ENCODE measurements at places on chromosomes 4 and X.

GRCh38 chr4:111992351-111993168, 152.7 kb upstream of the FAM241A start:
- H3K4me3 ChIP-seq = no peak overlapping the region
- H3K27me3 ChIP-seq = no peaks in the 10 kb centered on the region
- DNase-seq = no peak
- no peaks in the 10 kb centered on the region for H3K36me3 ChIP-seq
- no peak overlapping the region for H3K27ac ChIP-seq

- DNase-seq = peak; percentile 11
- no peaks in the 10 kb centered on the region for H3K36me3 ChIP-seq
- no peak overlapping the region for H3K27ac ChIP-seq
- no peaks in the 10 kb centered on the region for H3K4me1 ChIP-seq
- no peak overlapping the region for H3K4me3 ChIP-seq
These were observed 620.0 kb downstream of the BCOR start for GRCh38 chrX:39477762-39478120.

DNA sequence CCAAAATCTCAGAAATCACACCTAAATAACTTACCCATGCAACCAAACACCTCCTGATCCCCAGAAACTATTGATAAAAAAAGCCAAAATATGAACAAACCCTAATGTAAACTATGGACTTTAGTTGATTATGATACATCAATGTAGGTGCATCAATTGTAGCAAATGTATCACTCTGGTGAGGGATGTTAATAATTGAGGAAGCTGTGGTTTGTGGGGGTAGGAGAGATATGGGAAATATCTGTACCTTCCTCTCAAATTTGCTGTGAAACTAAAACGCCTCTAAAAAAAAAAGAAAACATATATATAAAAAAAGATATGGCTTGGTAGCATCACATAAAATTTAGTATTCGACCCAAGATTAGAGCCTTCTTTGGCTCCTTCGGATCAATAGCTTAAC, 144.3 kb upstream of the CPEB2 start:
- H3K36me3 ChIP-seq = no peaks in the 10 kb centered on the region
- H3K27me3 ChIP-seq = no peaks in the 10 kb centered on the region
- H3K4me3 ChIP-seq = no peak overlapping the region
- DNase-seq = no peak

DNA sequence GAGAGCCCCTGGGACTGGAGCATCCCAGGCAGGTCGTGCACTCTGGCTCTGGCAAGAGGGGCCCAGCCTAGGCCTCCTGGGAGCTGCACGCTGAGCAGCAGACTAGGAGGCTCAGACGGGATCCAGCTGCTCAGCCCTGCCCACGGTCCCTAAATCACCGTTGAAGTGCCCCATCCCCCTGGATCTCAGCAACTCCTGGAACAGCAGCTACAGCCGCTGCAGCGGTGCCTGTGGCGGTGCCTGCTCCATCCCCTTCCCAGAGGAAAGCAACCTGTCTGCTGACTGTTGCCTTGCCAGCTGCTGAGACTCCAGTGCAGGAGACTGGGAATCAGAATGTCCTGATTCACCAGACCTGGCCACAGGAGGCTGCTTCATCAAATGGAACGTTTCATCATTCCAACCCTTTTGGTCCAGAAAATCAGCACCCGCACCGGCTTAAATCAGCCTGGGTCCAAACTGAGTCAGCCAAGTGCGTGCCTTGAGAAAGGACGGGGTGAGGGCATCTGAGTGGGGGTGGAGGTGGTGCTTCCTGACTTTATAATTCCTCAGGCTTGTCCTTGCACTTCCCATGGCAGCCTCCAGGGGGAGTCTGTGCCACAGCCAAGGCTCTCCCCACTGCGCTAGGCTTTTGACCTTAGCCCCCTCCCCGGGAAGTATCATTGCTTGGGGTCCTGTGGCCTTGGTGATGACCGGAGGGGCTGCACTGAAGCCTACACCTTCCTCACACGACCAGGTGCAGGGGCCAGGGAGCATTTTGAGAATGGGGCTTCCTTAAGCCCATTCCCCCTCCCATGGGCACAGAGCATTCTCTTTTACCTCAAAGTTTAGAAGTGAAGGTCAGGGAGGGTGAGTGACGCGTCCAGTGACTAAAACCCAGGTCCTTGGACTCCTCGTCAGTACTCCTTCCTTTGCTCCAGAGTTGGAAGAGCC, 6.5 kb downstream of the ZNF185 start:
- peaks cover 27% of the 10 kb centered on the region for H3K27me3 ChIP-seq
- H3K27ac ChIP-seq = no peak overlapping the region
- peak; percentile 22 for DNase-seq
- no peaks in the 10 kb centered on the region for H3K36me3 ChIP-seq
- H3K4me1 ChIP-seq = peaks cover 7% of the 10 kb centered on the region

GRCh38 chr4:41683326-41683725, 65.2 kb downstream of the PHOX2B start:
- DNase-seq = no peak
- H3K27ac ChIP-seq = no peak overlapping the region
- no peaks in the 10 kb centered on the region for H3K27me3 ChIP-seq
- H3K36me3 ChIP-seq = no peaks in the 10 kb centered on the region
- H3K4me1 ChIP-seq = no peaks in the 10 kb centered on the region

- no peaks in the 10 kb centered on the region for H3K36me3 ChIP-seq
- no peak overlapping the region for H3K4me3 ChIP-seq
- no peaks in the 10 kb centered on the region for H3K27me3 ChIP-seq
- no peak overlapping the region for H3K27ac ChIP-seq
These were observed 30.7 kb upstream of the SMARCA5 start for GRCh38 chr4:143482840-143483239.

- H3K27ac ChIP-seq = no peak overlapping the region
- peaks cover 26% of the 10 kb centered on the region for H3K4me1 ChIP-seq
- no peaks in the 10 kb centered on the region for H3K27me3 ChIP-seq
- H3K4me3 ChIP-seq = no peak overlapping the region
- no peak for DNase-seq
These were observed 37.7 kb downstream of the ARHGEF9 start for GRCh38 chrX:63747331-63747730.

GRCh38 chr4:162485486-162485885, 321.7 kb upstream of the FSTL5 start:
- no peak overlapping the region for H3K4me3 ChIP-seq
- H3K36me3 ChIP-seq = no peaks in the 10 kb centered on the region
- no peaks in the 10 kb centered on the region for H3K27me3 ChIP-seq
- H3K4me1 ChIP-seq = no peaks in the 10 kb centered on the region
- H3K27ac ChIP-seq = no peak overlapping the region
- DNase-seq = no peak

GRCh38 chrX:129984111-129984958, 1.9 kb downstream of the BCORL1 start:
- no peaks in the 10 kb centered on the region for H3K27me3 ChIP-seq
- H3K36me3 ChIP-seq = no peaks in the 10 kb centered on the region
- peak overlapping the region; percentile 47 for H3K4me3 ChIP-seq
- DNase-seq = peak; percentile 24
- no peak overlapping the region for H3K27ac ChIP-seq

DNA sequence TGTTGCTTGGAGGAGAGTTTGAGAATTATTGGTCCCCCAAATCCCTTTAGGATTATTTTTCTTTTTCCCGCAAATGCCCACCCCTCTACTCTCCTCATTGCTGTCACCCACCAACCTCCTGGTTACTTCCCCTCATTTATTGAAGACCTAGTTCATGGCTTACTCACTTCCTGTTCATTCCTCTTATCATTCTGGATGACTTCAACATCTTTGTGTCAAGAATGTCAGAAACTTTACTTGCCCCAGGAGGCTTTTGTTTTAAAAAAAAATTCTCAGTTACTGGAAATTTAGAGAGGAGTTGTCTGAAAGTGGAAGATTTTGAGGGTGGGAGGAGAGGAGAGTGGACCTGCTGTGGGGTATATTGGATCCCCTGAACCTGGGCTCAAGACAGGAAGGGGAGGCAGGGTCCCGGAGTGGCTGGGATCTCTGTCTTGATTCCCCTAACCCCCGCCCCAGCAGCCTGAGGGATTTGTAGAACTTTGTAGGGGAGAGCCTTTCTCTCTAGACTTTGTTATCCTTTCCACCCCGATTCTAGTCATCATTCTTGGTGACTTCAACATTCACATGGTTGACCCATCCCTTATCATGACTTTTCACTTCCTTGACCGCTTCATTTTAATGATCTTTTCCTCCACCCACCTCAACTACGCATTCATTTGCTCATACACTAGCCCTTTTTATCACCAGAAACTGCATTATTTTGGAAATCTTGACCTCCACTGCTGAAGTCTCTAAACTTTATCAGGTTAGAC, 69.9 kb upstream of the ESX1 start:
- no peaks in the 10 kb centered on the region for H3K4me1 ChIP-seq
- no peaks in the 10 kb centered on the region for H3K36me3 ChIP-seq
- no peaks in the 10 kb centered on the region for H3K27me3 ChIP-seq
- no peak overlapping the region for H3K4me3 ChIP-seq

DNA sequence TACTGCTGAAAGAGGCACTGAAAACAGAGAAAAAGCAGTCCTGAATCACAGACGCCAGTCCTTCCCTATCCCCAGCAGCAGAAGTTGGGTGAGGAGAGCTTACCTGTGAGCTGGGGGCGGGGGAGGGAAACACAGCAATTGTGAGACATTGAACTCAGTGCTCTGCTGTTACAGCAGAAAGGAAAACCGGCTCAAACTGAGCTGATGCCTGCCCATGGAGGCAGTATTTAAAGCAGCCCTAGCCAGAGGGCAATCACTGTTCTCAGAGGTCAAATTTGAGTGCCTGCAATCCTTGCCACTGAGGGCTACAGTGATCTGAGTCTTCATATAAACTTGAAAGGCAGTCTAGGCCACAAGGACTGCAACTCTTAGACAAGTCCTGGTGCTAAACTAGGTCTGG, 220.7 kb downstream of the GRXCR1 start:
- H3K27me3 ChIP-seq = no peaks in the 10 kb centered on the region
- no peak overlapping the region for H3K4me3 ChIP-seq
- H3K27ac ChIP-seq = no peak overlapping the region
- H3K36me3 ChIP-seq = no peaks in the 10 kb centered on the region

All from T-cell (primary cell).